ENCODE measurements at places on chromosomes 5 and 9.

DNA sequence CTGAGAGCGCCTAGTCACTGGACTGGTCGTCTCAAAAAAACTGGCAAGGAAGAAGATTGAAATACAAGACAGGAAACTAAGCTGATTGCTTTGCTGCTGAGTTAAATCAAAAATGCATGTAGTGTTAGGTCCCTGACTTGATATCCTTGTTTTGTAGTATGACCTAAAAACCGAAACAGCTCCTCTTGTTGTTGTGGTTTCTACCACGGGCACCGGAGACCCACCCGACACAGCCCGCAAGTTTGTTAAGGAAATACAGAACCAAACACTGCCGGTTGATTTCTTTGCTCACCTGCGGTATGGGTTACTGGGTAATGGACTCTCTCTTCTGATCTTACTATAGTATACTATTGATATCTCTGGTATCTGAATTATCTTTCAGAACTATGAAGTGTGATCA lies 4.3 kb downstream of the MTRR start:
- DNase-seq = no peak

DNA sequence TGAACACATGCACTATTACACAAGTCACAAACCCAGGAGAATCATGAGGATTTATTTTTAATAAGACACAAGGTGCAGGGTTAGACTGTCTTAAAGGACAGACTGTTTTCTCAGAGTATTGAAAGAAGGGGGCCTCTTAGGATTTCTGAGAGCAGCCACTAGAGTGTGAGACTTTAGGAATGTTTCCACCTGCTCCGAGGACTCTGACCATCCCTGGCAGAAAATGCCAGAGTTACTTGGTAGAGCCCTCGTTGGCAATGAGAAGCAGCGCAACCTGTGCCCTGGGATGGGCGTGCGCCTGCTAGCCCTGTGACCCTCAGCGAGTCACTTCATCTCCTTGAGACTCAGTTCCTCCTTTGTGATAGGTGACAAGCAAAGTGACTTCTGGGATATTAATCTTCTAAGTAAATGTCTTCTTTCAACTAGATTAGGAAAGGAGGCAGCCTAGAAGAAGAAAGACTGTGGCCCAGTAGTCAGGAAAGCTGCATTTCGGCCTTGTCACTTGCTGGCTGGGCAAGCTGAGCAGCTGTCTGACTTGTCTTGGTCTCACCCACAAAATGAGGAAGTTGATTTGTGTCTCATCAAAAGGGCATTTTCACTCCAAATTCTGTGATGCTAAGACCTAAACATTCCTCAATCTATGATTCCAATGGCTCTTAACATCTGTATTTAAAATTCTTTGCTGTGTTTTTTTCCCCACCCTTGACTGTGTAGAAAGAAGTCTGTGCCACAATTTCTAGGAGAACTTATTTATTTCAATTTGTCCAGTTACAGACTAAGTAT lies 60.5 kb downstream of the PTCD2 start:
- DNase-seq = no peak

- DNase-seq = no peak
Observed at GRCh38 chr5:141709699-141710267, 27.8 kb upstream of the ARAP3 start.

DNA sequence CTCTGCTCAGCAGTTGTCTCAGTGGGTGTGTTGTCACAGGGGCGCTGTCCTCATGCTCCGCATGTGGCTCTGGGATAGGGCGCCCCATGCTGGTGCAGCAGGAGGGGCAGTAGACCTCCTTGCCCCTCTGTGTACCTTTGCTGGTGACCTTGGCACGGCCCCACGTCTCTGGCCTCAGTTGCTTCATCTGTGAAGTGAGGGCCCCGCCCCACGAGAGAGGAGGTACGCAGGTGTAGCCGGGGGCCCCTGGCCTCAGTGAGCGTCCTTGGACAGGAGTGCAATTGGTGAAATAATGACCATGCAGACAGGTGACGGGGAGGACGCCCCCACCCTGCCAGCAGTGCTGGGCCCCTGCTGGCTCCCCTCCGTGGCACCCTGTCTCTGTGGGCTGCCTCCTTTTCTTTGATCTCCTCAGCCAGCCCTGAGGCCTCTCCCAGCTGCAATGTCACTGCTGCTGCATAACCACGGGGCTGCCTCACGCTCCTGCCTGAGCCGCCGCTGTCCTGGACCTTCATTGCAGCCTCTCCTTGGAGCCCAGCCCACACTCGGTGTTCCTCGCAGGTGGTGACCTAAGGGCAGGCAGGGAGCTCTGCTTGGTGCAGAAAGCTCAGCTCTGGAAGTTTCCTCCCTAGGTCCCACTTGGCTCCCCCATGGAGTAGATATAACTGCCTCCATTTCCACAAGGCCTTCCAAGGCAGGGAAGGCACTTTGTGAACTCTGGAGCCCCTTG lies 57.3 kb downstream of the PHF2 start:
- DNase-seq = no peak

DNA sequence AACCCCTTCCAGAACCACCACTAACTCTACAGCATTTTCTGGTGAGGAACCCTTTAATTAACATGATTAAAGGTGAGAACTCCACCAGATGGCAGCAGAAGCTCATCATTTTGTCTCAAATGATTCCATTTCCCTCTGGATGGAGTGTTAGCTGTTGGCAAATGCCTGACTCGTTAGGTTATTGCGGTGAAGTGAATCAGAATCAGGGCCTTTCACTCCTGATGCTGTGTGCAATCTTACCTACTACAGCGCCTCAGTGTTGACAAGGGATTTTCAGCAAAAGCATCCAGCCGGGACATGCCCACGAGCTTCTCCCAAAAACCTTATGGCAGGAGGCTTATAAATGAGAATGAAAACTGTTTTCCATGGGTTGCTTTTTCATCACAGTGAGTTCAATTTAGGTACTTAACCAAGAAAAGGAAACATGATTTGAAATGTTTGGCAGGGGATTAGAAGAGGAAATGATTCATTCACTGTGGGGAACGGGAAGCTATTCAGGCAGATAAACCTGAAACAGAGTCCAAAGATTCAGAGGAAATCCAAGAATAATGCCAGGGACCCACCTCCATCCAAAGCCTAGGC lies 48.0 kb upstream of the CAST start:
- peak; percentile 10 for DNase-seq

- DNase-seq = no peak
Observed at GRCh38 chr5:126531543-126532120, 63.4 kb downstream of the ALDH7A1 start.
